ENCODE measurements at places on chromosomes 12 and 14.

GRCh38 chr12:57718641-57719528 lies 19.7 kb downstream of the AGAP2 start:
- DNase-seq, result no peak

DNA sequence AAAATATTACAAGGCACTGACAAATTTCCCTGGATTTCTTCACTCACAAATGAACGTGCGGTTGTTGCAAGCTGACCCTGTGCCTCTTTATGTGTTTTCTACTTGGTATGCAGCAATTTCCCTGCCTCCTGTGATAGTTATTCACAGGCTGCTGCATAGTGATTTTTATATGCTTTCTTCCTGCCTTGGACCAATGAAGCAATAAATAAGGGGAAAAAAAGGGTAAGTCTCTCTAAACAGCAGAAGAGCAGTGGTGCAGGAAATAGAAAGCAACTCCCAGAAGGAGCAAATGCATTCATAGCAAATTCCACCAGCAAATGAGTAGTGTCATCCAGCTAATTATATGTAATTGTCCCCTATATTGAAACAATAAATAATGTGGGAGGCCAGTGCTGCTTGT lies 737.9 kb downstream of the GALC start:
- DNase-seq, result no peak

DNA sequence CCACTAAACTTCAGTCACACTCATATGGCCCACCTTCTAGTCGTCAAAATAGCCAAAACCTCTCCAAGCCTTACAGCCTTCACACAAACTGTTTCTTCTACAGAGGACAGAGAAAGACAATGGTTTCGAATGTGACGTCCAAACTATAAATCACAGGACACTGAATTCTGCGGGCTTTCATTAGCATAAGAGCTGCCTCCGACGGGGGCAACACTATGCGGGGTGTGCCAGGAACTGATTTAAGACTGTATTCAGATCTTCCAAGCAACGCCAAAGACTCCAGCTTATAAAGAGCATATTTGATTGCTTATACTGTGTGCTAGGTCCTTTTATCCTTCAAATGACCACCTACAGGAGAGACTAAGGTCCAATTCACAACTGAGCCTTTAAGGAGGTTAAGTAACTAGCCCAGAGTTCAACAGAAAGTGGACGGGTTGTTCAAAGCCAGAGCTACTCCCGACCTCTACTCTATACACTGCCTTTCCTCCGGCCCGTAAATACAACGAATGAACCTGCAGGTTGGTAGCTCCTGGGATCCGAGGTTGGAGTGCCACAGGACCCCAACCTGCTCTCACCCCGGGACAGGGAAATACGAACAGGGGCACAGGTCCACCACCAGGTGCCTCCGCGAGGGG lies 575 bp downstream of the L2HGDH start:
- peak; percentile 63 for DNase-seq

GRCh38 chr12:125742413-125742812 lies 677.2 kb downstream of the AACS start:
- DNase-seq, result no peak

GRCh38 chr12:127781336-127781735 lies 485.6 kb upstream of the TMEM132C start:
- DNase-seq, result no peak

DNA sequence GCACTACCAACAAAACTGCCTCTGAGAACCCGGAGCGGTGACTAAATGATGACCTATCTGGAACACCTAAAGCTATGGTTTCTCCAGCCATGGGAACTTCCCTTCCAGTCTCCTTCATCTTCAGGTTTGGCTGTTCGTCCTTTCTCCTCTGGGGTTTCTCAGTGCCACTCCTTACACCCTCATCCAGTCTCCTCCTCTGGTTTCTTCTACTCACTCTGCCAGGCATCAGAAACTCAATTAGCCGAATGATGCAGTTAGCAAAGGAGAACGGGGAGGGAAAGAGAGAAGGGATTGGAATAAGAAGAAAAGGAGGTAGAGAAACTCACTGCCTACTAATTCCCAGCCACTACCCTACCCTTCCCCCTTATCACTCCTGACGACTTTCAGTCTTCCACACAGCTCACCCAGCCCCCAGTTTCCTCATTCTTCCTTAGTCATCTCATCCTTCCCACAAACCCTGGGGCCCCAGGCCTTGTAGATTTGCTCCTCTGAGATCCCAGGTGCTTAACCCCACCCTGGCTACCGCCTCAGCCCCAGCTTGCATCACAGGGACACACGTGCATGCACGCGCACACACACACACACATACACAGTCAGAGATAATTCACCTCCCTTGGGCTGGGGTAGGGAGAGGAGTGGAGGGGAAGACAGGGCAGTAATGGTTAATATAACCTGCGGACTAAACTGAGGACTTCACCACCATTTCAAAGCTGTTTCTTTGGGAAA lies 13.0 kb downstream of the FGD6 start:
- no peak for DNase-seq

DNA sequence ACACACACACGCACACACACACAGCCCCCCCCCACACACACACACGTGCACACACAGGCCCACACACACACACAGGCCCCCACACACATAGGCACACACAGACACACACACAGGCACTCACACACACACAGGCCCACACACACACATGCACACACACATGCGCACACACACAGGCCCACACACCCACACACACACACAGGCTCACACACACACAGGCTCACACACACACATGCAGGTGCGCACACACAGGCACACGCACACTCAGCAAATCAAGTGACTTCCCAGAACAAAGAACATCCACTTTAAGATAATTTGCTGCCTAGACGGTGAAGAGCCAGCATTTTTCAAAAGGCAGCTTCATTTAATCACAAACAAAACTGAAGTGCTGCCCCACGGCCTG lies 78.5 kb upstream of the FBRSL1 start:
- DNase-seq, result no peak

- DNase-seq, result no peak
Observed at GRCh38 chr12:111085096-111085495, 164.7 kb upstream of the MYL2 start.

- DNase-seq, result no peak
Observed at GRCh38 chr14:99791476-99792209, 1.6 kb upstream of the EML1 start.

- no peak for DNase-seq
Observed at GRCh38 chr12:104692557-104693218, 235.9 kb downstream of the CHST11 start.

- no peak for DNase-seq
Observed at GRCh38 chr12:107019546-107019945, 32.6 kb upstream of the MTERF2 start.

DNA sequence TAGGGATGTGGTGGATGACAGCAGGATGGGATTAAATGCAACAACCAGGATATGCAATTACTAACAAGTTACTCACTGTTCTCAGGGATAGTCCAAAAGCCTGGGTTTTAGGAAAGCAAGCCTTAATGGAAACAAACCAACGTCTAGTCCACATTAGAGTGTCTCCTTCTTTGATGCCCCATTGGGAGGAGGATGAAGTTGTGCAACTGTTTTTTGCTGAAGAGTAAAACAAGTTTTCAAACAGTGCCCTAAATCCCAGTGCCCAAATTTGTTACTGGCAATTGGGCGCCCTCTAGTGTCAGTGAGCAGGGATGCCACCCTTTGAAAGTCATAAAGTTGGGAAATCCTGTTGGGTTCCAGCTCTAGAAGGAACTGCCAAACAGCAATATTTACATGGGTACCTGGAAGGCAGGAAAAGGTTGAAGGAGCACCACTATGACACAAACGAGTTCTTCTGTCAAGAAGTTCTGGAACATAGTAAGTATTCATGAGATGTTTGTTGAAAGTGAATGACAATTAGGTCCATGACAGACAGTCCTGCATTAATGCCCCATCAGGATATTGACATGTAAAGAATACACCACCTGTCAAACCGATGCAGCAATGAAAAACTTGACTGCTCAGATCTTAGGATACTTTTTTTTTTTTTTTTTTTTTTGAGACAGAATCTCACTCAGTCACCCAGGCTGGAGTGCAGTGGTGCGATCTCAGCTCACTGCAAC lies 11.1 kb upstream of the DPF3 start:
- DNase-seq, result peak; percentile 64

GRCh38 chr12:59787610-59788009 lies 191.8 kb downstream of the SLC16A7 start:
- no peak for DNase-seq

- no peak for DNase-seq
Observed at GRCh38 chr12:84186433-84186832, 726.2 kb downstream of the SLC6A15 start.

- DNase-seq, result no peak
Observed at GRCh38 chr12:76588881-76589565, 29.5 kb upstream of the OSBPL8 start.

DNA sequence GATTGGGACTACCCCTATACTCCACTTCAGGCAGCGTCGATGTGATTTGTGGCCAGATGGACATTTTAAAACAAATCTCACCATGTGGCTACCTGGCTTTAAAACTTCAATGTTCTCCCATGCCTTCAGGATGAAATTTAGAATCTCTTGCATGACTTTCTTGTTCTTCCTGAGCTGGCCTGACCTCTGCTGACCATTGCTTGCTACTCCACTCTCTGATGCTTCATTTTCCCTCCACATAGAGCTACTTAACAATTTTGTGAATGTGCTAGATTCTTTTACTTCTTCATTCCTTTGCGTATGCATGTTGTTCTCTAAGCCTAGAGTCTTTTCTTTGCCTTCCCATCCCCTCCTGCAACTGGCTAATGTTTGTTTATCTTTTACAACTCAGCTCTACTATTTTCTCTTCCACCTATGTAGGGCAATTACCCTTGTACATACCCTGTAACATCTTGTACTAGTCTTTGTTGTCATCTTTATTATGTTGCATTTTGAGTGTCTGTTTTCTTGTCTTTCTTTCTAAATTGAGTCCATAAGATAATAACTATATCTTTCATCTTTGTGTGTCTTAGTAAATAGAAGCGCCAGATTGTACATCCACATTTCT lies 41.2 kb downstream of the YLPM1 start:
- peak; percentile 29 for DNase-seq

DNA sequence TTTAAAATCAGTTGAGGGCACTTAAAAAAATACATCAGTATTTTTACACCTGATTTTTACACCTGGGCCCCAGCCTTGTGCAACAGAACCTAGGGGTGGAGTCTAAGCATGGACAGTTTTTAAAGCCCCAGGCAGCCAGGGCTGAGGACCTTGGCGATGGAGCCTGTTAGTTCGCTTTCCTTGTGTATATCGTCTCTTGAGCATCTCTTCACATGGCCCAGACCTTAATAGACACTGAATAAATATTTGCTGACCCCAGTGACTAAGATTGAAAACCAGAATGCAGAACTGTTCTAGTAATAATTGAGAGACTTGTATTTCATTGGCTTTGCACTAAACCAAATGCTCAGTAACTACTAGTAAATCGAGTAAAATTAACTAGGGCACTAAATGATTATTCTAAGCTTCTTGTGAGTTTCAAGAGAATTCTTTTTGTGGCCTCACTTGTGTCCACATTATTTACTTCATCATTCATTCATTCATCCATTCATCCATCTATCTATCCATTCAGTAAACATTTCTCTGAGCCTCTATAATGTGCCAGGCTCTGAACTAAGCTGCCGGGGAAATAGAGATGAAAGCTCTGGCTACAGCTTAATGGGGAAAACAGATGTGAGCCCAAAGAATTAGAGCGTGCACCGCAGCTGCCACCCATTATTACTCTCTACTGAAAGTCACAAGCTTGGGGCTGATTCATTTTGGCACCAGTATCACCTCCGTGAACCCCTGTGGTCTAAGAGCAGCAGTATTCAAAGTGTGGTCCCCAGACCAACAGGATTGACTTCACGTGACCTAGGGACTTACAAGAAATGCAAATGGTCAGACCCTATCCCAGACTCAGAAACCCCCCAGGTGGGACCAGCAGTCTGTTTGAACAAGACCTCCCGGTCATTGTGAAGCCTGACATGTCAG lies 30.7 kb upstream of the BCL7A start:
- DNase-seq, result no peak

GRCh38 chr14:100106250-100107112 lies 41.3 kb downstream of the EVL start:
- no peak for DNase-seq

- no peak for DNase-seq
Observed at GRCh38 chr12:89939522-89940215, 231.0 kb upstream of the ATP2B1 start.

GRCh38 chr12:57865084-57865751 lies 18.7 kb upstream of the CTDSP2 start:
- DNase-seq, result no peak

DNA sequence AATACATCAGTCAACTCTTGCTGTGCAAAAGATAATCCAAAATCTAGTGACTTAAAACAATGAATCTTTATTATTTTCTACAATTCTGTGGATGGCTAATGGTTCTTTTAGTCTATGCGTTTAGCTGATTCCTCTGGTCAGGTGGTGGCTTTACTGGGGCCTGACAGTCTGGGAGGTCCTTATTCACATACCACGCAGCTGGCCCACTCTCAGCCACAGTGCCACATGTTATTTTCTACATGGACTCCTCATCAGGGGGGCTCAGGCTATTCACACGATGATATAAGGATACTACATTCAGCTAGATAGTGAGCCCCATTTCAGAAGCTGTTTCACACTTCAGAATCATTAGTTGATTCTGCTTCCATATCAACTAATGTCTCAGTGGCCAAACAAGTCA lies 287.5 kb upstream of the MGAT4C start:
- no peak for DNase-seq

- DNase-seq, result peak; percentile 43
Observed at GRCh38 chr12:13196130-13196921, at the start of gene EMP1. Gene EMP1 (plus strand): TSS chr12:13196726. CDS start chr12:13211511, 14,785 bp downstream.

GRCh38 chr14:70498191-70498590 lies 36.6 kb downstream of the ADAM20 start:
- DNase-seq, result no peak

- no peak for DNase-seq
Observed at GRCh38 chr14:73784181-73784987, 67.2 kb upstream of the PTGR2 start.

DNA sequence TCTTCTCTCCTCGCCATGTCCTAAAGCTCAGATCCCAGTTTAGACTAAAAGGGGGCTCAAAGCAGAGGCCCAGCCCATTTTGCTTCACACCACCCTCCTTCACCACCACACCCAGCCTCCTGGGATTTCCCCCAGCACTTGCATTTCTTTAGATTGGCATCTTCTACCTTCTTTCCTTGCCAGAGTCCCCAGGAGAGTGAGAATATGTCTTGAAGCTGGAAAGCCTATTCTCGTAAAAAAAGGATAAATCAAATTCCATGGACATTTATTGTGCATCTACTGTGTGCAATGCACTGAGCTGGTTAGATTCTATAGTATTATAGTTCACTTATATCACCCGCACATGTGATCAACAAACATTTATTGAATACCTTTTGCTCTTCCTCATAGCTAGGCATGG lies 10.2 kb downstream of the FBXW8 start:
- no peak for DNase-seq

Data from NCI-H1105 treated with DMSO at 0.1 percent for 48 hours (cell line).